ENCODE measurements at places on chromosomes 1 and 21.

DNA sequence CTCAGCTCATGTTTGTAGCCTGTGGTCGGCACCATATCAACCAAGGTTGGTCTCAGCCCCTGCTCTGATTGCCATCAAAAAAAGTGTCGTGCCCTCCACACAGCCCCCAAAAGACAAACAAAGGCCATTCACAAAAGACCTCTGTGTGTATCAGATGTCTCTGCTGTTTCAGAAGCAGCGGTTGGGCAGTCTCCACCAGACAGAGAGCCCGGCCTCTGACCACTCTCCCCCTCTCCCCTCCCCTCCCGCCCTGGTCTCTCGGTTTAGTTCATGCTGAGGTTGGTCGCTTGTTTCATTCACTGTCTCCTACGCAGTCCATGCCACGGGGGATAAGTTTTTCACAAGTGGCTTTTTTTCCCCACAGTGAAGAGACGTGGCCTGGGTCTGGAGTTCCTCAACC lies 27.1 kb downstream of the ACTA1 start:
- no peak for DNase-seq

DNA sequence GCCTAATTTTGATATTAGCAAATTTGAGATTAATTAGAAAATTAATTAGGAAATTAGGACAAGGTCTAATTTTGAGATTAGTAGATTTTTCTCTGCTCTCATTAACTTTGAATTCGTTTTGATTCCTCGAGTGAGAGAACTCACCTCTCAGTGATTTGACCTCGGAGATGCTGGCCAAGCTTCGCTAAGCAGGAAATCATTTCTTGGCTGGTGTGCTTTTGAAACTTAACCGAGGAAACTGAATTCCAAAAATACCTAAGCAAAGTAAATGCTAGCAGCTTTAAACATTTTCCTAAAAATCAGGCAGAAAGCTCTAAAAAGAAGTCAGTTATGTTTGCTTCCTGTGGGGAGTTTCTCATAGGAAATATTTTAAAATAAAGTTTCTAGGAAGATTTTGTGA lies 34.9 kb downstream of the CDC14A start:
- DNase-seq, result peak; percentile 29

DNA sequence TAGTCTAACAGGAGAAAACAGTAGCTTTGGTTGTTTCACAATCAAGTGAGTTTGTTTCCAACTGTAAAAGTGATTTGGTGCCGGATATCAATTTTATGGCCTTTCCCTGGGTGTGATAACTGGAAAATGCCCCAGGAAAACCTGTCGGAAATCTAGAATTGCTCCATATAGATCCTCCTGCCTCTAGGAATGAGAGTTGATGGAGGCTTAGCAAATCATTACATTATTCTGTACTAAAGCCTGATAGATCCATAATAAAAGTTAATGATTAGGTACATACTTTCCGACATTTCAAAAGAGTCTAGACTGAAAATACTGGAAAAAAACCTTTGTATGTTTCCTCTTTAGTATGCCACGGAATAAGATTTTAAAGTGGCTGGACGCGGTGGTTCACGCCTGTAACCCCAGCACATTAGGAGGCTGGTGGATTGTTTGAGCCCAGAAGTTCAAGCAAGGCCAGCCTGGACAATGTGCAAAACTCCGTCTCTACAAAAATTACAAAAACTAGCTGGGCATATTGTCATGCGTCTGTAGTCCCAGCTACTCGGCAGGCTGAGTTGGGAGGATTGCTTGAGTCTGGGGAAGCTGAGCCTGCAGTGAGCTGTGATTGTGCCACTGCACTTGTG lies 70.0 kb upstream of the SLC45A1 start:
- DNase-seq, result no peak

- DNase-seq, result peak; percentile 64
Measured at GRCh38 chr1:209674957-209675564, at the start of gene G0S2. Gene G0S2 (plus strand): TSS chr1:209675412. CDS start chr1:209675685, 273 bp downstream.

DNA sequence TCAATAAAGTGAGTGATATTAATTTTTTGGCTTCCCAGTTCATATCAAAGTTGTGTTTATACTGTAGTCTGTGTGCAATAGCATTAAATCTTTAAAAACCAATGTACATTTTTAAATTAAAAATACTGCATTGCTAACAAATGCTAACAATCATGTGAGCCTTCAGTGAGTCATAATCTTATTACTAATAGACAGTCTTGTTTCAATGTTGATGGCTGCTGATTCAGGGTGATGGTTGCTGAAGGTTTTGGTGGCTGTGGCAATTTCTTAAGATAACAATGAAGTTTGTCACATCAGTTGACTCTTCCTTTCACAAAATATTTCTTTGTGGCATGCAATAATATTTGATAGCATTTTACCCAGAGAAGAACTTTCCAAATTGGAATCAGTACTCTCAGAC lies 109.0 kb downstream of the ZMYM4 start:
- no peak for DNase-seq

DNA sequence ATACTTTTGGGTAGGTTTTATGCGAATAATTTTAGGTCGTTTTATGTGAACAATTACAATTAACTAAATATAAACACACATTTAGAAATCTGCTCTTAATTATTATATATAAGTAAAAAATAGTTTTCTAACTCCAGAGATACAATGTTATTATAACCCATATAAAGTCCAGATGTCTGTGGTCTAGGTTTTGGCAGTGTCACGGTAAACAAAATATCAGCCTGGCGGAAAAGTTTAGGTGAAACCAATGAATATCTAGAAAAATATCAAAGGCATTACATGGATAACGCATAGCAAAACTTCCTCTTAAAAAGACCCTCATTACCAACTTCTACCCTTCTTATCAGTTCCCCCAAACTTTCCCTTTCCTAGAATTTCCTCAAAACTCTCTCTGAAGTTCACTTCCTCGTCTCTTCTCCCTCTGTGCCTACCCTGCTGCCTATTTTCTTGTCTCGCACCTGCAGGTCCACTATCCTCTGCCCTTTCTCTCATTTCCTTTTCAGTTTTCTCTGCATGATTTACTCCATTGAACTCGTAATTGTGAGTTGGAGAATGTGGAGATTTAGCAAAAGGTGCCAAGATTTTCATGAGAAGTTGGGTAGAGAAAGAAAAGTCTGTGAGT lies 21.8 kb downstream of the VTCN1 start:
- DNase-seq, result no peak

DNA sequence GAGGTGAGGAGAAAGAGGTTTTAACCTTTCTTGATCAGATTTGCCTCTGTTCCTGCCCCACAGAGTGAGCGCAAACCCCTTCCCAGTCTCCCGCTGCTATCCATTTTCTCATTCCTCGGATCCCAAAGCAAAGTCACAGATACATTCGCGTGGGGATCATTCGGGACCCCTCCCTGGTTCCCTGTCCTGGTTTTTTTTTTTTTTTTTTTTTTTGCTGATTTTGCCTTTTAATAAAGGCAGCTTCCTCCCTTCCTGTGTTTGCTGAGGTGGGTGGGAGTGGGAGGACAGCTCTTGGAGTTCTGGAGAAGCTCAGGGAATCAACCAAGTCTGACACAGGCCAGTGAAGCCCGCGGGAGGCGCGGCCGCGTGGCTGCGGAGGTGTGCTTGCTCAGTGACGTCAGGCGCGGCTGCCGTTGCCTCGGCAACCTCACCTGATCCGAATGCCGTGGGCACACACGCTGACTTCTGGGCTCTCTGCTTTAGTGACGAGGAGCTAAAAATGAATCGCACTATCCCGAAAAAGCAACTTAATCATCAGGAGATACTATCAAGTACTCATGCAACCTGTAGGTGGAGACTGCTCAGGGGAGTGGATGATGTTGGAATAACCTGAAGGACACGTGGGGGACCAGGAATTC lies 106.4 kb downstream of the TBX19 start:
- no peak for DNase-seq

GRCh38 chr1:74611887-74612286 lies 61.7 kb downstream of the ERICH3 start:
- DNase-seq, result no peak

DNA sequence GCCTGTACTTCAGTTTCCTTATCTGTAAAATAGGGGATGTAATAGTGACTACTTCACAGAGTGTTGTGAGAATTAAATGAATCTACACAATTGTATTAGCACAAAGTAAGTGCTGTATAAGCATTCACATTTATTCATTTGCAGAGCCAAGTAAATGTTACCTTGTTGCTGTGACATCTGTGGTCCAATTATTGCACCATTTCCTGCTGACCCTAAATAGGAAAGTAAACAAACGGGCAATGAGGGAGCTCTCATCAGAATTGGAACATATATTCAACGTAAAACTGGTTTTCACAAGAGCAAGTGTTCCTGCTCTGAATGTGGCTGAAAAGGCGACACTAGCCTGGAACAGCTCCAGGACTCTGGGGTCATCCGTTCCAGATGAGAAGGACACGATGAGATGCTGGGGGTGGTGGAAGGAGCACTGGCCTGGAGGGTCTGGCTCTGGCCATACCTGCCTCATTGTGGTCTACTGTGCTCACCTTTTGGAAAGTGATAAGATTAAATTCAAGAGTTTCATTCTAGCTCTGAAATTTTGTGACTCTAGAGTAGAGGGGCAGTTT lies 34.5 kb downstream of the PROX1 start:
- DNase-seq, result no peak

DNA sequence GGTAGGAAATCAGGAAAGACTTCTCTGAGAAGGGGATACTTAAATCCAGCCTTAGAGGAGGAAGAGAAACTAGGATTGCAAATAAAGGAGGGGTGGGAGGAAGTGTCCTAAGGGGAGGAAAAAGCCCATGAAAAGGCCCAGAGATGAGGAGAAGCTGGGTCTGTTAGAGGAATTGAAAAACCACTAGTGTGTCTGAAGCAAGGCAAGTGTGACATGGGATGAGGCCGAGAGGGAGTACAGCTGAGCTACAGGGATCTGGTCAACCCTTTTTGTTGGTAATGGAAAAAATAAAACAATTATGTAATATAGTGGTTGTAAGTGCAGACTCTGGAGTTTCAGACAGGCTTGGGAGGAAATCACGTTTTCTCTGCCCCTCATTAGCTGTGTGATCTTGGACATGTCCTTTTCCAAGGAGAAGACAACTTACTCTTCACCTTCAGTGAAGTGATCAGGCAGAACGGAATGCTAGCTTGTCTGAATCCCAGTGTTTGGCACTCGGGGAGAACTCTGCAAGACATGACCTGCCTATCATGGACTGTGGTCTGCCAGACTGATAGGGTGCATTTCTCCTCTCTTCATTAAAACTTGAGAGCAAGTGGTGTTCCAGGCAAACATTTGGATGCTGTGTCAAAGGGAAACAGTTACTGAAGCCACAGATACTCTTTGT lies 7.4 kb upstream of the S100A10 start:
- no peak for DNase-seq

- no peak for DNase-seq
Measured at GRCh38 chr1:184289825-184290550, 96.8 kb upstream of the C1orf21 start.

DNA sequence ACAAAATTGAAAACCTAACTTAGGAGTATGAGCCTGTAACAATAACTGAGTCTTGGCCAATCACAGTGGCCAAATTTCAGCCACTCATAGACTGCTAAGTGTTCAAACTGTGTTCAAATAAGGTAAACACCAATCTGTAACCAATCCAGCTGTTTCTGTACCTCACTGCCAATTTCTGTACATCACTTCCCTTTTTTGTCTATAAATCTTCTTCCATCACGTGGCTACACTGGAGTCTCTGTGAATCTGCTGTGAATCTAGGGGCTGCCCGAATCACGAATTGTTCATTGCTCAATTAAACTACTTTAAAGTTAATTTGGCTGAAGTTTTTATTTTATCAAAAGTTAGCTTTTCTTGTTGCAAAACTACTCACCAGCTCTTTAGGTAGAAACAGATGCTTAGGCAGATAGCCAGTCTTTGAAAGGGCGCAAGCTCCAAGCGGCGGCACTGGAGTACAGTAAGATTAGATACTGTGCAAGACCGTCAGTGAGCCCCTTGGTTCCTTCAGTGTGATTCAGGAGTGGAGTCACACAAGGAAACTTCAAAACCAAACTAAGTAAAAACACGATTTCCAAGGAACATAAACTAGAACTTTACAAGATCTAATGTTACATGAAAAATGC lies 43.2 kb upstream of the ADGRL2 start:
- DNase-seq, result no peak

- no peak for DNase-seq
Measured at GRCh38 chr1:158146165-158146564, 34.5 kb upstream of the CD1D start.

DNA sequence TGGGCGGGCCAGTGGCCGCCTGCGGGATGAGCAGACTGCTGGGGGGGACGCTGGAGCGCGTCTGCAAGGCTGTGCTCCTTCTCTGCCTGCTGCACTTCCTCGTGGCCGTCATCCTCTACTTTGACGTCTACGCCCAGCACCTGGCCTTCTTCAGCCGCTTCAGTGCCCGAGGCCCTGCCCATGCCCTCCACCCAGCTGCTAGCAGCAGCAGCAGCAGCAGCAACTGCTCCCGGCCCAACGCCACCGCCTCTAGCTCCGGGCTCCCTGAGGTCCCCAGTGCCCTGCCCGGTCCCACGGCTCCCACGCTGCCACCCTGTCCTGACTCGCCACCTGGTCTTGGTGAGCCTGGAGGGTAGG lies 2.1 kb downstream of the B4GALT2 start:
- DNase-seq, result no peak

- DNase-seq, result no peak
Measured at GRCh38 chr1:167065471-167065870, 24.7 kb downstream of the GPA33 start.

DNA sequence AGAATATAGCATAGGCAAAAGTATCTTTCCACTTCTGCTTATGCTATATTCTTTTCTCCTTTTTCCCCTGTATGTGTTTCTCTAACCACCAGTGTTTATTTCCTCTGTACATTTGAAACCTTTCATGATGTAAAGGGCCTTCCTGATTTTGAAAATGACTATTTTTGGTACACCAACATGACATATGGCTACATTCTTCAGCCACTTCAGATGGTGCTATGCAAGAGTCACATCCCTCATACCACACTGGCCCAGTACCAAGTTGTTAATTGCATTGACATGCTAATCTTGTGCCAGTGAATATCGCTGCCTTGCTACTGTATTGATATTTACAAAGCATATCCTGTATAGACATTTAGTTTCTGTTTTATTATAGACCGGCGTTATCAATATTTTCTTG lies 408.7 kb downstream of the NCAM2 start:
- no peak for DNase-seq

- DNase-seq, result no peak
Measured at GRCh38 chr1:15110867-15111230, 42.7 kb upstream of the TMEM51 start.

- DNase-seq, result no peak
Measured at GRCh38 chr1:29210278-29211085, 20.3 kb downstream of the MECR start.

- DNase-seq, result no peak
Measured at GRCh38 chr1:239247285-239247684, 139.1 kb upstream of the CHRM3 start.

GRCh38 chr21:16302851-16303282 lies 573.1 kb downstream of the USP25 start:
- peak; percentile 12 for DNase-seq

Measured in AG08396 (cell line).